Epithelial cell of umbilical artery (primary cell): ENCODE measurements at places on chromosomes 6 and 20. TPM values are rescaled to one million over a fixed set of nuclear protein-coding genes. Genes with fewer than 3 reads are reported as not detected.

Gene ARMC12
- total RNA-seq = 0.30 TPM in 1 of 2 replicates, not detected in the other

Gene TP53TG5
- total RNA-seq = not detected in 2 replicates

Gene DACT2
- not detected in 2 replicates for total RNA-seq

Gene CCDC28A
- total RNA-seq = 16.6 and 17.2 TPM in 2 replicates

Gene EEF1A2
- total RNA-seq = 0.46 and 3.6 TPM in 2 replicates

Gene MYL9
- 1.7 and 1.9 TPM in 2 replicates for total RNA-seq

Gene TCF19
- total RNA-seq = 15.6 and 24.5 TPM in 2 replicates

Gene LY6G5B
- total RNA-seq = 0.97 and 1.7 TPM in 2 replicates

Gene LY6G6D
- not detected in 2 replicates for total RNA-seq

Gene PTGIS
- total RNA-seq = 0.97 and 2.4 TPM in 2 replicates

Gene TAP1
- total RNA-seq = 26.0 and 112 TPM in 2 replicates

Gene METTL24
- not detected in 2 replicates for total RNA-seq

Gene TFAP2D
- total RNA-seq = not detected in 2 replicates

Gene TCF15
- total RNA-seq = 0.32 and 2.0 TPM in 2 replicates

Gene CGA
- total RNA-seq = not detected in 2 replicates

Gene ZMYND8
- 16.6 and 25.3 TPM in 2 replicates for total RNA-seq

Gene CD24
- total RNA-seq = 0.46 and 0.97 TPM in 2 replicates

Gene MATN4
- not detected in 2 replicates for total RNA-seq

Gene RNF5
- 44.2 and 47.7 TPM in 2 replicates for total RNA-seq

Gene TMC2
- total RNA-seq = not detected in 2 replicates

Gene GCLC
- total RNA-seq = 14.6 and 18.1 TPM in 2 replicates

Gene RAB5IF
- total RNA-seq = 88.7 and 160 TPM in 2 replicates

Gene HLA-DQA1
- total RNA-seq = not detected in 2 replicates

Gene SLA2
- not detected in 2 replicates for total RNA-seq

Gene DEK
- total RNA-seq = 116 and 140 TPM in 2 replicates

Gene KCNK17
- total RNA-seq = not detected in 2 replicates

Gene MAP3K5
- 10.4 and 25.1 TPM in 2 replicates for total RNA-seq

Gene SGK2
- total RNA-seq = not detected in 2 replicates

Gene STX11
- 4.5 and 9.9 TPM in 2 replicates for total RNA-seq

Gene KIAA0408
- total RNA-seq = not detected in 2 replicates

Gene VEGFA
- 18.2 and 31.9 TPM in 2 replicates for total RNA-seq

Gene IRF4
- not detected in 2 replicates for total RNA-seq

Gene DDX39B
- total RNA-seq = 354 and 456 TPM in 2 replicates

Gene FAM83D
- total RNA-seq = 21.1 and 43.8 TPM in 2 replicates

Gene PTK6
- total RNA-seq = not detected in 2 replicates

Gene FGD2
- total RNA-seq = not detected in 2 replicates

Gene DZANK1
- 0.46 and 0.65 TPM in 2 replicates for total RNA-seq

Gene C6orf58
- total RNA-seq = not detected in 2 replicates

Gene PPP1R18
- total RNA-seq = 48.1 and 49.8 TPM in 2 replicates

Gene RING1
- 21.1 and 24.0 TPM in 2 replicates for total RNA-seq

Gene C6orf52
- total RNA-seq = 1.1 TPM in 1 of 2 replicates, not detected in the other

Gene CRYBG1
- total RNA-seq = 31.8 and 67.9 TPM in 2 replicates

Gene SEMG2
- total RNA-seq = not detected in 2 replicates

Gene ROS1
- total RNA-seq = not detected in 2 replicates

Gene IP6K3
- not detected in 2 replicates for total RNA-seq

Gene BCAS4
- 0.65 and 3.3 TPM in 2 replicates for total RNA-seq

Gene TRAPPC3L
- total RNA-seq = under 0.01 TPM in 1 of 2 replicates, not detected in the other

Gene OR2H2
- not detected in 2 replicates for total RNA-seq

Gene EDN3
- not detected in 2 replicates for total RNA-seq

Gene EPPIN
- not detected in 2 replicates for total RNA-seq

Gene PROKR2
- under 0.01 TPM in 1 of 2 replicates, not detected in the other for total RNA-seq
